ENCODE measurements at places on chromosomes 1 and 21.

DNA sequence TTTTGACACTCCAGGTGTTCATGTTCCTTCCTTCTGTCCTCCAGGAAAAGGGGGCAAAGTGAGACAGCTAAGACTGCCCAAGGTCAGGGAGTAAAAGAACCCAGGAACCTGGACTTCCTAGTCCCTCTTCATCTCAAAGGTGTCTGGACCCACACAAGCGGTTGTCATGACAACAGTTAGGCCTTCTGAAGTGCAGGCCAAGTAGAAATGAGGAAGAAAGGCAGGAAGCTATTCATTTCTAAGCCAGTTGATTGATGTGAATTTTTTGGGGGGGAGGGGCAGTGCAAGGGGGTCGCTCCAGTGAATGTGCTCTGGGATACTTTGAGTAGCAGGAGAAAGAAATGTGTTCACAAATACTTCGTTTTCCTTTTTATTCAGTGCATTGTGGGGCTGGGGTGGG lies 114.3 kb downstream of the NAV1 start:
- DNase-seq = peak; percentile 44

DNA sequence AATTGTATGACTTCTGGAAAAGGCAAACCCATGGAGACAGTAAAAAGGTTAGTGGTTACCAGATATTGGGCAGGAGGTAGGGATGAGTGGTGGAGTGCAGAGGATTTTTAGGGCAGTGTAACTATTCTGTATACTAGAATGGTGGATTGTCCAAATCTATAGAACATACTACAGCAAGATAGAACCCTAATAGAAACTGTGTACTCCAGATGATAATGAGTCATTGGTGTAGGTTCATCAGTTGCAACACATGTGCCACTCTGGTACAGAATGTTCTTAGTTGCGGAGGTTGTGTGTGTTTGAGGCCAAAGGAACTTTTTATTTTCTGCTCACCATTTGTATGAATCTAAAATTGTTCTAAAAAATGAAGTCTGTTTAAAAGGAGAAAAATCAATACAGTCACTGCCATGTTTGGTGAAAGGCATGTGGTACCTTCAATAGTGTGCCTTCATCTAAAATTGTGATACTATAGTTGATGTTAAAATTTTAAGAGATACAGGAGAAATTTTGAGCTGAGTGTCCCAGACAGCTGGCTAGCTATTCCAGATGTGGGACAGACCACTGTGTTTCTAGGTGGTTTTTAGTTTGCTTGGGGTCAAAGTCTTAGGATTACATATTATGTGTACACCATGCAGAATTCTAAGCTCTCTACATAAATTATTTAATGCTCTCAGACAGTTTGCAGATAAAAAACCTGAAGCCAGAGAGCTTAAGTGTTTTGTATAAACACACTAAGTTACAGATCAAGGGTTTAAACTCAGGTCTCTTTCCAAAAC lies 150.5 kb downstream of the RPS6KC1 start:
- DNase-seq = no peak

GRCh38 chr1:182430263-182431068 lies 19.5 kb upstream of the RGSL1 start:
- no peak for DNase-seq

DNA sequence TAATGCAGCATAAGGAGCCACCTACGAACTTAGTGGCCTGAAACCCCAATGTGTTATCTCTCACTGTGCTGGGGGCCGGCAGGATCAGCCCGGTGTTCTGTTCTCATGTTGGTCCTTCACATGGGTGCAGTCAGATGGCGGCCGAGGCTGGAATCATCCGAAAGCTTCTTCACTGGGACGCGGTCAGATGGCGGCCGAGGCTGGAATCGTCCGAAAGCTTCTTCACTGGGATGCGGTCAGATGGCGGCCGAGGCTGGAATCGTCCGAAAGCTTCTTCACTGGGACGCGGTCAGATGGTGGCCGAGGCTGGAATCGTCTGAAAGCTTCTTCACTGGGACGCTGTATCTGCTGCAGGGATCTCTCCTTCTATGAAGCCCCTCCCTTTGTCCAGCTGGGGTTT lies 12.6 kb upstream of the PCBP3 start:
- peak; percentile 0 for DNase-seq

DNA sequence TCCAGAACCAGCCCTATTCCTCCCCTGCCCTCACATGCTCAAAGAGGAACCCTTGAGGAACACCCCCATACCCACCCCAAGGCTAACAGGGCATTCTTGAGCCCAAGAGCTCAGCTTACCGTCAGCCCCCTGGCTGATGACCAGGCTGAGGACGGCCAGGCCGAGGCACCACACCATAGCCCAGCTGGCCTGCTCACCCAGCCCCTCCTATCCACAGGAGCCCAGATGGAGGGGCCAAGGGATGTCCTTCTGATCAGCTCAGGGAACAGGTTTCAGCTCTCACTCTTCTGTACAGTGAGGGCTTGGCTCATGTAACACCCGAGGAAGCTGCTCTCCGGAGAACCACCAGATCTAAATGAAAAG lies 2.2 kb downstream of the IGSF9 start:
- DNase-seq = no peak

DNA sequence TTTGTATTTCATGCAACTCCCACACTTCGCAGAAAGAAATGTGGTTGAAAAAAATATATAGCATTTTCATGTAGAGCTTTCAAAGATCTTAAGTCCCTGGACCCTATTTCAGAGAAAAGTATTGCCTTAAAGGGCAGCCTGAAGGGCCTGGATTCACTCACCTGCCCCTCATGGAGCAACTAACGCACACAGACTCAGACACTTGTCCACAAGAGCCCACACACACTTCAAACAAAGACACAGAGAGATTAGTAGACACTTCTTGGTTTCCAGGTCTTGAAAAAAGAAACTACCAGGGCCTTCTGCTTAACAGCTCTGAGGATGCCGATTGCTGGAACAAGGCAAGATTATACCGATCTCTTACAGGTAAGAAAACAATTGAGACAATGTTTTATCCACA lies 122.2 kb downstream of the ZBTB18 start:
- no peak for DNase-seq

- DNase-seq = peak; percentile 69
These were observed 500 bp downstream of the EPHA10 start for GRCh38 chr1:37764414-37764825.

DNA sequence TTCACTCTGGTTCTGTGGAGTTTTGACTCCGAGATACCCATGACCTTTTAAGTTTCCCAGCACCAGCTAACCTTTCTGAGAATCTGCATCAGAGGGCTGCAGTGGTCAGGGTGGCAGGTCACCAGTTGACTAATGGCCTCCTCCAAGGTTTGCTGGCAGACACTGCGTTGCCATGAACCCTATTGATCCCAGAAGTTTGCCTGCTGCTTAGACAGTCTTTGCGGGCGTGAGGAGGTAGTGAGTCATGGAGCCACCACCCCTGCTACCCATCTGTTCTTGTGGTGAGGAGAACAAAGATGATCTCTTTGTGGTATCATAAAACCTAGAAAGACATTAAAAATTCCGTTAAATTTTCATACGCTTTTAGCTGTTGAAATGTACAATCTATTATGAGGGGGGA lies 180.4 kb downstream of the FGGY start:
- DNase-seq = no peak

DNA sequence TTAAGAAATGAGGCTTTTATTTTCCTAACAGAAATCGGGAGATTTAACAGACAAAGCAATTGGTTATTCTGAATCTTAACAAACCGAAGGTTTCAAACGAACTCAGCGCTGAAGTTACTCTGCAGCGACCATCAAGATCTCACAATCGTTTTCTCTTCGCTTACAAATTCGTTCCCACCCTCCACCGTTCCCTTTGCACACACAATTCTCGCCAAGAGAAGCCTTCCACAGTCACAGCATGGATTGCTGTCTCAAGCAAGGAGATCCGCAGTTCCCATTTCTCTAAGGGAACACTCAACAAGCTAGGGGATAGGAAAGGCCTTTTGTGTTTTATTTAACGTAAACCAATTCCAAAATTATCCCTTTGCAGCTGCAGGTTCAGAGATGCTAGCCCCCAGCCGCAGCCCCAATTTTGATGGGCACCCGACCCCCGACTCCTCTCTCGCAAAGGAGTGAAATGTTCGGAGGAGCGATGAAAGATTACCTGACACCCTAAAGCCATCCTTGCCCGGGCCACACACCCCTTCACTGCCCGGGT lies 755 bp downstream of the FBXO42 start:
- peak; percentile 29 for DNase-seq

Data from RPMI8226 (cell line).